DMS 273 treated with DMSO at 0.1 percent for 48 hours (cell line): ENCODE measurements at places on chromosomes 1 and 21.

DNA sequence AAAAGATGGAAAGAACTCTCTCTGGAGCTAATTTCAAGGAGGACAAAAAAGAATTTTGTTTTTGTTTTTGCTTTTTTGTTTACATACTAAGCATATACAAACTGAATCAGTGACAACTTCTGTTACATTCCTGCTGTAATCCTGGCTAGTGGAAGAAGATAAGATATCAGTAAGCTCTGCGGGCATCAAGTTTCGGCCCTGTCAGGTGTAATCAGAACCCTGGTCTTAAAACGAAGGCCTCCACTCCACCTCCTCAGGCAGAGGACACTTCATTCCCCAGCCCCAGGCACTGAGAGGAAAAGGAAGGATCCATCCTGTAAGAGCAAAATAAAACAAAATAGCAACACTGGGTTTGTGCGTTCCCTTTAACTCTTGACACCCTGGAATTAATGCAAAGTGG lies 88.9 kb upstream of the ARHGAP29 start:
- no peak for DNase-seq

DNA sequence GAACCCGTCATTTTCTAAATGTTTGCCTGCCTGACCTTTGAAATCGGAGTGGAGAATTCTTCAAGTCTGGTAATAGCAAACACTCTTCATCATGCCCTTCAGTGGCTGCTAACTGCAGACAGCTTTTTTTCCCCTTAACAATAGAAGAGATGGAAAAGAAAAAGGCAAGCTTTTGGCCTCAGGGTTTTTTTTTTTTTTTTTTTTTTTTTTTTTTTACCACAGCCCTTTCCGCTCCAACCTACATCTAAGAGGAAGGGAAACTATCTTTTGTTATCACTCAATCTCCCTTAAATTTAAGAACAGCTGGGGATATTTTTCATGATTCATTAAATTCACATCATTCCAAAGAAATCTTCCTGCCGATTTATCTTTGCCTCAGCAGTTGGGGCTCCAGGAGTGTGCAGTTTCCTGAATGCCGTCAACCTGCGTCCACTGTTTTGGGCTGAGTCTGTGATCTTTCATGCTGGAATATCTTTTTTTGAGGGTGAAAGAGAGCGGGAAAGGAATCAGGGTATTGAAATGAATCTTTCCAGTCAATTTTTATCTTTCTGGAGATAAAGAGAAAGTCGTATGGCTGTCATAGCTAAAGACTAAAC lies 144.5 kb upstream of the SMYD2 start:
- no peak for DNase-seq

DNA sequence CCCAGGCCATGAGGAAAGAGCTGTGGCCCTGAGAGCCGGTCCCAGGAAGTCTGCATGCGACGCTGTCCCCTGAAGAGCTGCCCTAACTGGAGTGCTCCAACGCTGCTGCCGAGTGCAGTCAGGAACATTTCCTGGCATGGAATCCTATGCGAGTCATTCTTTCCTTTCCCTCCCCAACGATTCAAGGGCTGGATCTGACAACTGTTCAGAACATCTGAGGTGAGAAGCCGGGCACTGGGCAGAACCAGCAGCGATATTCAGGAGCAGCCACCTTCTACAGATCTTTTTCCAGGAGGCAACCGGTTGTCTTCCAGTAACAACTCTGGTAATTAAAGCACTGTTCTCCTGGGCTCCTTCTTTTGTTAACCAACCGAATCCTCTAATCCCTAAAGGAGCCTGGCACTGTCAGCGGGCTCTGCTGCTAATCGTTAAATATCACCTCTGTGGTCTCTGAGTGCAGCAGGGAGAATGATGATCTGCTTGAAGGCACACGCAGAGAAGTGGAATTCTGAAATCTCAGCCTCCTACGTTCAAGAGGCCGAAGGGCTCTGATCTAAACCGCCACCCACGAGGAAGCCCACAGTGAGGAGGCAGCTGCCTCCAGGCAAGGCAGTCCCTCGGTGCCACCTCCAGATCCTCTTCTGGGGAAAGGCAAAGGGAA lies 55.8 kb downstream of the SLC45A1 start:
- DNase-seq, result no peak

DNA sequence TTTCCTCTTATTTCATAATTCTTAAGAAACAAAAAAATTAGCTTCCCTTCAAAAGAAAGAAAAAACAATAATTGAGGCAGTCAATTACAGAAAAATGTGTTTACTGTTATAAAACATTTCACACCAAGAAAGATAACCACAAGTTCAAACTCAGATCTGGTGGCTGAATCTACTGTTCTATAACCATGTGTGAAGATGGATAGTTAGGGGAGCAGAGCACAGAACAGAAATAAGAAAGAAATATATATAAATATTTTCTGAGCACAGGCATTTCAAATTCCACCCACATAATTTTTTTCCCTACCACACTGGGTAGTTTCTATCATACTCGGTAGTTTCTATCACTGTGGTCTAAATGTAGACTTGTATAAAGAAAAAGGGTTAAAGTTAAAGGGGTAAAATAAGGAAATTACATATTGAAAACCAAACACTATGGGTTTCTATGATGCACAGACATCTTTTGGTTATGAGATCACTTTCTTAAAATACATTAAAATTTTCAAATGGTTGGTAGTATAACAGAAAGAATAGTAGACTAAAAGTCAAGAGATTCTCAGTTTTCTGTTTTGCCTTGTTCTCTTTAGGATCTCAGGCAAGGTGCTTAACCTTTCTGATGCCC lies 10.8 kb downstream of the LYST start:
- DNase-seq, result no peak

- no peak for DNase-seq
Measured at GRCh38 chr1:198496216-198497143, 44.0 kb downstream of the ATP6V1G3 start.

DNA sequence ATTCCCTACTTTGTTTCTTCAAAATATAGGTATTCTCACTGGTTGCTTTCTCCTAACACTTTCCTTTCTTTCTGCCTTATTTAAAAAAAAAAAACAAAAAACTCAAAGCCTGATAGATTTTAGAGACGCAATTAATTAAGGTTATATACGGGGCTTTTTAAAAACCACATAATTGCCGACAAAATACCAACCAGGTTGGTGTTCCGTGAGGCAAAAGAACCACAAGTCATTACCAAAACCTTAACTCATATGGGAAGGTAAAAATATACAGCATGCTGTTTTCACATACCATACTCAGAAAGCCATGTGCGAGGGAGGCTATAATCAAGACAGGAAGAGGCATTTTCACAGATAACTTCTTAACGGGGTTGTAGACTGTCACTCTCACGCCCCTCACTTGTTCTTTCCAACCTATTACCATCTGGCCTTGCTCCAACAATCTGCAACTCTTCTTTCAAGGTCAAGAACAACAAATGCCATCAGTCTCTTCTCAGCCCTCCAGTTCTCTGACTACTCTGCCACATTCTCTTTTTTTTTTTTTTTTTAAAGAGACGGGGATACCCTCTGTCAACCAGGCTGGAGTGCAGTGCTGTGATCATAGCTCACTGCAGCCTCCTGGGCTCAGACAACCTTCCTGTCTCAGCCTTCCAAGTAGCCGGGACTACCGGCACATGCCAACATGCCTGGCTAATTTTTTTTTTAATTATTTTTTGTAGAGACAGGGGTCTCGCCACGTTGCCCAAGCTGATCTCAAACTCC lies 102.6 kb downstream of the APP start:
- DNase-seq, result no peak

DNA sequence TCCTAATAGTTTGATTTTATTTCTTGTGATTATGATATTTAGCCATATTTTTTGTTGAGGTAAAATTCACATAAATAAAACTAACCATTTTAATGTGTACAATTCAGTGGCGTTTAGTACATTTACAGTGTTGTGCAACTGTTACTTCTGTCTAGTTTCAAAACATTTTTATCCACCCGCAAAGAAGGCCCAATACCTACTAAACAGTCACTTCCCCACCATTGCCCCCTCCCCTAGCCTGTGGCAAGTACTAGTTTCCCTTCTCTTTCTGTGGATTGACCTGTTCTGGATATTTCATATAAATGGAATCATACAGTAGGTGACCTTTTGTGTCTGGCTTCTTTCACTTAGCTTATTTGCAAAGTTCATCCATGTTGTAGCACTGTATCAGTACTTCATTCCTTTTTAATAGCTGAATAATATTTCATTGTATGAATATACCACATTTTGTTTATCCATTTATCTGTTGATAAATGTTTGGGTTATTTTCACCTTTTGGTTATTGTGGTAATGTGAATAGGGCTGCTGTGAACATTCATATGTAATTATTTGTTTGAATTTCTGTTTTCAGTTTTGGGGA lies 4.1 kb downstream of the FLVCR1 start:
- DNase-seq, result no peak

DNA sequence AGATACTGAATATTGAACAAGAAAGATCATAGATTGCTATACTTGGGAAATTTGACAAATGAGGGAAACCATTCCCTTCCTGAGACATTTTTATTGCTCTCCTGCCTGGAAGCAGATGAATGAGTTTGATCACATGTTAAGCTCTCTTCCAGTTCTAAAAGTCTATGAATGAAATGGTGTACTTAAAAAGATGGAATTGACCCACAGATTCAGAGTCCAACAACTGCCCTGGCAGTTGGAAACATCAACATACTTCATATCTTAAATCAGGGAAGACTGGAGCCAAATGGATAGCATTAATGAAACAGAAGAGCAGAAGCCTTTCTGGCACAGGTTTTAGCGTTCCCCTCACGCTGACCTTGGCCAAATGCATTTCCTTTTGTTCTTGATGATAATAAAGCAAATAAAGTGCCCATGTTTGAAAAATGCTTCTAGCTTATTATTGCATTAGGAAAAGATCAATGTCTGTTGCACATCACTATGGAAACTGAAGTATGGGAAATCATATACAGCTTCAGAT lies 142.6 kb downstream of the ESRRG start:
- no peak for DNase-seq

- no peak for DNase-seq
Measured at GRCh38 chr1:28078680-28079626, 9.5 kb downstream of the EYA3 start.

- no peak for DNase-seq
Measured at GRCh38 chr1:31798433-31799195, 17.2 kb downstream of the SPOCD1 start.

GRCh38 chr1:48841966-48842365 lies 65.3 kb upstream of the BEND5 start:
- DNase-seq, result no peak

DNA sequence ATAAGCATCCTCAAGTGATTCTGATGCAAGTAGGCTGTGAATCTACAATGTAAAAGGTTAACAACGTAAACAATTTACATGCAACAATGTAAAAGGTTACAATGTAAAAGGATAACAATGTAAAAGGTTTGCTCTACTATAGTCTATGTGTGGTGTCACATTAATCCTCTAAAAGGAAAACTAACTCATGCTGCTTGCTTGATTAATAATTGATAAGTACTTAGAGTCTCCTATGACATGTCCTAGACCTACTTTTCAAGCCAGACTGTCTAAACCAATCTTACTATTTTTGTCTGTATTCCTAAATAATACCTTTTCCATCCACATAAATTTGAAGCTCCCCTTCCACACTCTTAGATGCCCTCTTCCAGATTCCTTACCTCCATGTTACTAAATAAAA lies 606.8 kb downstream of the LTN1 start:
- no peak for DNase-seq

DNA sequence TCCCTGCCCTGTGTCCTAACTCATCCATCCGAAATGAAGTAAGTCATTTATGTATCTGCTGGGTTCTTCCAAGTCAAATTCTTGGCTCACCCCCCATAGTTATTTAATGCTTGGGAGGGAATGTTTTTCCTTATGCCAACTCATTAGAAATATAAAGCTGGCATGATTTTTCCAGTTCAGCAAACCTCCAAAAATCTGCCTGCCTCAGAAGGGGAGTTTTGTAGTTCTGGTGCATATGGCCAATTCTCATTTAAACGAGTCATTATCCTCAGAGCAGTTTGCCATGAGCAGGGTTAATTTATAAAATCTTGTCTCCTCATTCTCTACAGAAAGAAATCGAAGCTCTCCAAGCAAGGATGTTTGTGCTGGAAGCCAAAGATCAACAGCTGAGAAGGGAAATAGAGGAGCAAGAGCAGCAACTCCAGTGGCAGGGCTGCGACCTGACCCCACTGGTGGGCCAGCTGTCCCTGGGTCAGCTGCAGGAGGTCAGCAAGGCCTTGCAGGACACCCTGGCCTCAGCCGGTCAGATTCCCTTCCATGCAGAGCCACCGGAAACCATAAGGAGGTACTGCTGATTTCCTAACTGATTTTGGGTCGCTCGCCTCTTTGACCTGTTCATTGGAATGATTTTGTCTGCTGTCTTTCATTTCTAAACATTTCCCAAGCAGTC lies 144.1 kb downstream of the DISC1 start:
- no peak for DNase-seq

DNA sequence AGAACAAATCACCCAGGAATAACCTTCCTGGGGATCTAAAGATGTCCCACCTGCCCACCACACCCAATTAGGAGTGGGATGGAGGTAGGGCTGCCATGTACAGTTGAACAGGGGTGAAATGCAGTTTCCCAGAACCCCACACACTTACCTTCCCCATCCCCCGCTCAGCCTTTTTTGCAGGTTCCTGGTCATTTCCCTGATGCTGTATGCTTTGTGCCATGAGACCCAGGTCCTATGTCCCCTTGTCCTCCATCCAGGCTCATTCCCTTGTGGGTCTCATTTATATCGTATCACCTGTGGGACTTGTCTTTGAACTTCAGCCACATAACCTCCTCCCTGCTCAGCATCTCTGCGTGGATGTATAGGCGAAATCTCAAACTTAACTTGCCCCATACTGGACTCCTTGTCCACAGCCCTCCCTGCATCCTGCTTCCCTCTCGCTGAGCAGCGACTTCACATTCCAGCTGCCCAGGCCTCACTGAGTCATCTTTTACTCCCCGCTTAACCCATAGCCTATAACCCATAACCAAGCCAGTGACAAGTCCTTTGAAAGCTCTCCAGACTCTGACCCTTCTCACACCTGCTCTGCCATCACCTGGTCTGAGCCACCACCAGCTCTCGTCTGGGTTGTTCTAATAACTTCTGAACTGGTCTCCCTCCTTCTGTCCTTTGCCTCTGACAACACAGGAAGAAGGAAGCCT lies 4.7 kb downstream of the LDLRAD2 start:
- no peak for DNase-seq

GRCh38 chr1:17330856-17331255 lies 22.9 kb downstream of the PADI4 start:
- no peak for DNase-seq

- no peak for DNase-seq
Measured at GRCh38 chr1:4084896-4085295, 184.8 kb upstream of the C1orf174 start.
